NCI-H2107 (cell line): ENCODE measurements at places on chromosomes 6 and 20.

- no peak for DNase-seq
These were observed 757 bp downstream of the RAET1E start for GRCh38 chr6:149897015-149897697.

GRCh38 chr6:136095986-136096385 is 154.1 kb downstream of the MTFR2 start:
- DNase-seq, result no peak

GRCh38 chr20:59173938-59174491 is 10.4 kb downstream of the ZNF831 start:
- no peak for DNase-seq

DNA sequence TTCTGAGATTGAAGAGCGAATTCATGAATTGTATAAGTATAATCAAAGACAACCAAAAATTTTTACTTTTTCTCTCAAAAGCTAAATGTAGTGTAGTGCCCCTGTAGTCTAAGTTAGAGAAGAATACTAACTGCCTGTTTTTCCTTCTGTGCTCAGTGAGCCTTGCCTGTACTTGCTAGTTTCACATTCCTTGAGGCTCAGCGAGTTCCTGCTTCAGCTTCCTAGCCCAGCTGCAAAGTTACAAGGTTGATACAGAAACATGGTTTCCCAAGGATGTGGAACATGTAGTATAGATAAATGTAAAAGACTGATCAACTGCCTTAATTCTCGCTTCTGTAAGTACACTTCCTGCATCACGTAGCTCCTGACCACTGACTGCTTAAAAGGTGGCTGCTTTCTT is 33.1 kb upstream of the SEC63 start:
- no peak for DNase-seq

- no peak for DNase-seq
These were observed 56.2 kb downstream of the KIF13A start for GRCh38 chr6:17931227-17931626.

DNA sequence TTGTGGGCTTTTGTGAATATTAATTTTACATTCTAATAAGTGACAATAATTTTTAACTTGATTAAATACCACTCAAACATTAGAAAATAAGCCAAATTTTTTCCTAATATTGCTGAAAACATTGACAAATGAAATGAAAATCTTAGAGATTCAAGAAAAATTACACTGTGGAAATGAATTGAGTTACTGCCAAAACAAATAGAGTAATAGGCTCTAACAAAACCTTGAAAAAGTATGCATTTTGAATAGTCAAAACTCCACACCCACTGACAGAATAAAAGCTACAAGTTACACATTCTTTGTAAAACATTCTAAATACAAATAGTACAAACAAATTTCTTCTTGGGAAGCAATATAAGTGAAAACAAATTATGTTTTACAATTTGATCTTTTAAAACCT is 5.9 kb downstream of the TBX18 start:
- DNase-seq, result no peak

DNA sequence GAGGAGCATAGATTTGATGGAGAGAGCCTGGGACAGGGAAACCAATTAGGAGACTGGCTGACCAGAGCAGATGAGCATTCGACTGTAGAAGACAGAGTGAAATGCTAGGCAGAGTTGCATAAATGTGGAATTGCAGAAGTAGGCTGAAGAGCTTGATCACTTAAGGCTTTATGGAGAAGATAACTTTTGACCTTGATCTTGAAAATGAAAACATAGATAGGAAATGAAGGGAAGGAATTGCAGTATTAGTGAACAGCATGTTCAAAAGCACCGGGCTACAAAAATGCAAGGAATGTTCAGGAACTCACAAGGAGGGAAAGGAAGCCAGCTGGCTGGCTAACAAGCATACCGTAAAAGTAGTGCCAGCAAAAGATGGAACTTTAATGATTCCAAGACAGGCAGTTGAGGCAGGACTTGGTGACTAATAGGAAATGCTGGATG is 20.5 kb upstream of the LTV1 start:
- no peak for DNase-seq

GRCh38 chr6:117509021-117509420 is 26.5 kb downstream of the DCBLD1 start:
- no peak for DNase-seq

GRCh38 chr20:19761841-19762240 is 3.8 kb downstream of the RIN2 start:
- no peak for DNase-seq

- no peak for DNase-seq
These were observed 31.4 kb upstream of the FUCA2 start for GRCh38 chr6:143542888-143543287.

DNA sequence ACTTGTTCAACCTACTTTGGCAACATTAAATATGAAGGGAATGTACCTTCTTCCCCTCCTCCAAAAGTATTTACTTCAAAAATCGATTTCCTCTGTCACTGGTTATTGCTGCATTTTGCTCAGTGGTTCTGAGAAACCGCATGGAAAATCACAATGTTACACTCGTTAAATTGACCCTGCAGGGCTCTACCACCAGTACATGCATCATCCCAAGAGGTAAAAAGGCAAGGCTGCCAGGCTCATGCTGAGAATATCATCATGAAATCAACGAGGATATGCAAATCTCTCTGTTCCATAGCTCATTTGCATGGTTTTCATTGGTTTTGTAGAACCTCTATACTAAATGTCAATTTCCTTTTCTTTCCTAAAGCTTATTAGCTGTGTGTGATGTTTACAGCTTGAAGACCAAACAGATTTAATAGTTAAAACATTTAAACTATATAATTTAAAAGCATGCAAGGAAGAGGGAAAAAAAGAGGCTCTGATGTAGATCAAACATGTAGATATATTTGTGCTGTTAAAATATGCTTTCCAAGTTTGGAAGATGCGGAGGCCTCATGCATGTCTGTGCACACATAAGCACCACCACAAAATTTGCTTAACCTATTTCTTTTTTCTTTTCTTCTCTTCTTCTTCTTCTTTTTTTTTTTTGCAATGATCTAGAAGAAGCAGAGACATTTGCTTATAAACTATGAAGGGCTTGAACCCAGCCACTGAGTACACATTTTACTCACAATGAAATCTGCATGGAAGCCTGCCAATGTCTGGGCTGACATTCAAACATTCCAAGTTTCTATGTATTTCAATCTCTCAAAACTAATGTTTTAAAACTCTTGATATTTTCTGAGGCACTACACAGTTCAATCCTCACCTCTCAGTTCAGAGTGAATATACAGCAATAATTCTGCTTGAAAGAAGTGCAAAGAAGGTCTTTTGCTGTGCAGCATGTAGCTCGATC is 194.0 kb downstream of the GMPR start:
- DNase-seq, result no peak

DNA sequence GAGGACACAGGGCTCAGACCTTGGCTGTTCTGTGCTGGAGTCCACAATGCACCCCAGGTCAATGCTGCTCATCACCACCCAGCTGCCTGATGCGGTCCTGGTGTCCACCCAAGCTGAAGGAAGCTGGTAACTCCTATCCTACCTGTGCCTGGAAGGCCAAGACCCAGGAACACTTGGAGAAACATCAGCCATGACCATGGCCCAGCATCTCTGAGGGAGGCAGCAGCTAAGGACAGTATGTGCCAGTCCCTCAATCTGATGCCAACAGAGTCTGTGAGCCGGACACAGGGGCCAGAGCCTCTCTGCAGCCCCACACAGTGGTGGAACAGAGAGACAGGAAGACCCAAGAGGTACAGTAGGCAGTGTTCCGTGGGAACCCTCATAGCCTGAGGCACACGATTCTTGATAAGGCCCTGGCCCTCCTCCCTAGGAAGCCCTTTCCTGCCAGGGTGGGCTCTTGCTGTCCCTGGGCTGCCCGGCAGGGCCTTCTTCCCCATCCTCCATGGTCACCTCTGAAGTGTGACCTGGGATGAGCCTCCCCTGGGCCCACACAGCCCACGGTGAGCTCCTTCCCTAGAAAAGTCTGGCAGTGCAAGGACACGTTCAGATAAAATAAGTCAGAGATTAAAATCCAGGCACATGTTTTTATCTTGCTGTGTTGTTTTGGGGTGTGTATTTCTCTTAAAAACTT is 170.7 kb downstream of the THBS2 start:
- DNase-seq, result no peak

- DNase-seq, result no peak
These were observed 80.7 kb upstream of the MAFB start for GRCh38 chr20:40769677-40770285.

- no peak for DNase-seq
These were observed 141.6 kb upstream of the RREB1 start for GRCh38 chr6:6966127-6966526.

GRCh38 chr6:168370310-168370991 is 50.9 kb upstream of the DACT2 start:
- no peak for DNase-seq

DNA sequence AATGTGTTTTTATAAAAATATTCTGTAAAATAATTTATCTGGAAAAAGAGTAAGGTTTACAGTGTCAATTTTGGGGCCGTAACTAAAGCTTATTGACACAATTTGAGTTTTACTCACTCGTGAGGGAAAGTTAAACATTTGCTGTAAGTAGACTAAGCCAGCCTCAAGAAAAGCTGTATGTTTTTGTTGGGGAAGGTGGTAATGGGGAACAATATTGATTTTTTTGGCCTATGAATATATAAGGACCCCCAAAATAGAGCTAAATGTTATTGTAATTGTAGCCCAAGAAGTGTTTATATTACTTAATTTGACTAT is 1.4 kb downstream of the SENP6 start:
- no peak for DNase-seq

- no peak for DNase-seq
These were observed 19.5 kb upstream of the ASXL1 start for GRCh38 chr20:32338665-32339064.

- no peak for DNase-seq
These were observed 1.9 kb downstream of the POU5F1 start for GRCh38 chr6:31168606-31169005.

- no peak for DNase-seq
These were observed 120.4 kb downstream of the ARMC2 start for GRCh38 chr6:108968325-108969316.

DNA sequence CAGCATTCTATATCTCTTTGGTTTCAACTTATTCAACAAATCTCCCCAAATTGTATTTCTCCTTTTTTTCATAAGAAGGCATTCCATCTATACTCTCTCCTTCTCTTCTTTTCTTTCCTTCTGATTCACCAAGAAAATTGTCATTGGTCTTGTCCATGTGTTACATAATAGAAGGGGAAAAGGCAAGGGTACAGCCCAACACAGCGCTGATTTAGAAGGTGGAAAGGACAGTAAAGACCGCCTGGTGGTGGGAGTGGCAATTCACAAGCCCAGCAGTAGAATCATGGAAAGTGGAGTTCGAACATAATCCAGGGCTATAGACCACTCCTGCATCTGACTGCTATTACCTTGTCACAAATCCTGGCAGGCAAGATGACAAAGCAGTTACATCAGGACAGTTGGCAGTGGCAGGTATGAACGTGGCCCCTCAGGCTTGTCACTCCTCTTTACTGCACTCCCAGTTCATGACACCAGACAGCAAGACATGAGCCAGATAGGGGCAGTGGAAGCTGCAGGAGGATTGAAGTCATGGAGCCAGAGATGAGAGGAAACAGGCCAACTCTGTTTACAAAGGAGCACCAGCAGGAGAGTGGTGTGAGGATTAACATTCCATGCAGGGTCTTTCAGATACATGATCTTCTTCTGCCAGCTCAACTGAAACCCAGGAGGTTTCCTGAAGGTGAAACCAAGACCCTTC is 2.1 kb upstream of the TNFAIP3 start:
- no peak for DNase-seq

- DNase-seq, result no peak
These were observed 41.9 kb downstream of the EDN3 start for GRCh38 chr20:59342023-59342957.

DNA sequence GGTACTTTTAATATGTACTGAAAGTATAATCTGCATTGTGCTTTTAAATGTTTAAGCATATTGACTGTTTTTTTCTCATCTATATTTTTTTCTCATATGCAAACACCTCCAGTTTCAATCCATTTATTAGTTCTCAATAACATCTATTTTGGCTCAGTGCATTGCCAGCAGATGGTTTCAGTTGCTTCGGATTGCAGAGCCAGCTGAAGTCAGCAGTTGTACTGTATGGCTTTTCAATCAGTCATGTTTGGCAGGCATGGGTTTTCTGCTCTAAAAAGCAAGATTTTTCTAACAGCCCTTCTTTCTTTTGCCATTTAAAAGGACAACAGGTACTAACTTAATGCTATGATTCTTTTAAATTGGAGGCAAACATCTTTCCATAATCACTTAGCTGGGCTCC is 121.2 kb downstream of the CD109 start:
- no peak for DNase-seq

DNA sequence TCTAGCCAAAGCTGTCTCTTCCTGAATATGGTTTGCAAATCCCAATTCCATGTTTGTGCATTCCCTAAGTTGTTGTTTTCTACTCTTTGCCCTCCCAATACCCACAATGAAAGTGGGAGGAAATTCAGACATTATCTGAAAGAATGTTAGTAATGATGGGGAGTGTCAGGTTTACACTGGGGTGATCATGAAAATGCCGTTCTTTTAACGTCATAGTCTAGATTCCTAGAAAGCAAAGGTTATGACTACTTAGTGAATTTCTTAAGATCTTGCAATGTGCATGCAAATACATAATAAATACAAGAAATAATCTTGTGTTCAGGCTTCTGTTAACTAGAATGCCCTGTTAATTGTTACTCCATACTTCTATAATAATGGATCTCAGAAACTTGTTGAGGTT is 101.0 kb downstream of the LCA5 start:
- no peak for DNase-seq

- DNase-seq, result no peak
These were observed 156.5 kb downstream of the MOXD1 start for GRCh38 chr6:132244744-132245143.

GRCh38 chr6:14386668-14387067 is 269.1 kb downstream of the CD83 start:
- no peak for DNase-seq

DNA sequence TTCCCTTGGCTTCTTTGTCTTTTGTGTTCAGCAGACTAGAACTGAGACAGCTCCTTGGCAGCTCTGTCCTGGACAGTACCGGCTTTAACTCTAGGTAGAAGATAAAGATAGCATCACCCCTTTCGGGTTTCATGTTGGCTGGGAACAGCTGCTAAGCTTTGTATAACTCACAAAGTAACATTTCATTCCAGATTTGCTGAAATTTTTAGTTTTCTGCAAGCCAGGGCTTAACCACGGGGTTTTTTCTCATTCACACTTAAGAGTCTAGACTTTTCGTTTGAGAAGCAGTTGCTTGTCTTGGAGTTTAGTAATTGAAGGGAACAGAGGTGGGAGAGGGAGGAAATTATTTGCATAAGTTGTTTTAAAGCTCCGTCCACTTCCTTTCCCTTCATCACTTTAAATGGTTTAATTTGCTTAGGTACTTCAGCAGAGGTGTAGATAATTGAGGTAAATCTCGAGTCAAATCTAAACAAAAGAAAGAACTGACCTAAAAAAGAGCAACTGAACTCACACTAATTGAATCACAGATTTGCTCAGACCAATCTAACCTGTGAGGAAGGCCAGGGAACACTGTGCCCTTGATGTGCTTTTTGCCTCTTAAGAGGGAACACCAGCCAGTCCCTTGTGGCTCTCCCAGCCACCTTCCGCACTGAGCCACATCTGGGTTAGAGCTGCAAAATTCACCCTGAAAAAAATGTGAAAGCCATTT is 48.3 kb downstream of the RREB1 start:
- DNase-seq, result no peak
